NCI-H2227 treated with DMSO at 0.1 percent for 48 hours (cell line): ENCODE measurements at places on chromosomes 16 and 17.

DNA sequence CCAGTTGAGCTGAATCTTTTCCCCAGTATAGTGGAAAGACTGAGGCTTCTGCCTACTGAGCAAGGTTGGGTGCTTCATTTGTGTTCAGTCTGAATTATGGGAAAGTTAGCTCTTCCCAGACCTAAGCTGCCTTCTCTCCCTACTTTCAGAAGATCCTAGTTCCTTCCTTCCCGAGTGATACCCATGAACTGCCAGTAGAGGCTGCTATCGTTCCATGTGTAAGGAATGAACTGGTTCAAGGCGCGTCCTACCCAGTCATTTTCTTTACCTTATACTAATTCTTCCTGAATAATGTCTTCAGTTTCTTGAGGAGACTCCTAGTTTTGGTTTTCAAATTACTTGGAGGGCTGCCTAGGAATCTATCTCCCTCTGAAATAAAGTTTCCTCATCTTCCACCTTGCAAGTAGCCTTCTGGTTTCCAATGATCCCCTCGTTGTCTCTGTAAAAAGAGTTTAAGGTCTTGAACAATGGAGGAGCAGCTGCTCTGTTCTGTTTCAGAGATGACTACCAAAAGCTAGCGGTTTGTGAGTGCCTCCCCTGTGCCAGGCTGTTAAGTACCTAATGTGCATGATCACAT lies 934 bp upstream of the AOC2 start:
- DNase-seq, result peak; percentile 68

- no peak for DNase-seq
Measured at GRCh38 chr17:6018788-6019187, 51.4 kb upstream of the WSCD1 start.

- DNase-seq, result no peak
Measured at GRCh38 chr16:54817940-54818574, 112.6 kb upstream of the IRX5 start.

- no peak for DNase-seq
Measured at GRCh38 chr17:28204751-28205150, 114.2 kb upstream of the TMEM97 start.

DNA sequence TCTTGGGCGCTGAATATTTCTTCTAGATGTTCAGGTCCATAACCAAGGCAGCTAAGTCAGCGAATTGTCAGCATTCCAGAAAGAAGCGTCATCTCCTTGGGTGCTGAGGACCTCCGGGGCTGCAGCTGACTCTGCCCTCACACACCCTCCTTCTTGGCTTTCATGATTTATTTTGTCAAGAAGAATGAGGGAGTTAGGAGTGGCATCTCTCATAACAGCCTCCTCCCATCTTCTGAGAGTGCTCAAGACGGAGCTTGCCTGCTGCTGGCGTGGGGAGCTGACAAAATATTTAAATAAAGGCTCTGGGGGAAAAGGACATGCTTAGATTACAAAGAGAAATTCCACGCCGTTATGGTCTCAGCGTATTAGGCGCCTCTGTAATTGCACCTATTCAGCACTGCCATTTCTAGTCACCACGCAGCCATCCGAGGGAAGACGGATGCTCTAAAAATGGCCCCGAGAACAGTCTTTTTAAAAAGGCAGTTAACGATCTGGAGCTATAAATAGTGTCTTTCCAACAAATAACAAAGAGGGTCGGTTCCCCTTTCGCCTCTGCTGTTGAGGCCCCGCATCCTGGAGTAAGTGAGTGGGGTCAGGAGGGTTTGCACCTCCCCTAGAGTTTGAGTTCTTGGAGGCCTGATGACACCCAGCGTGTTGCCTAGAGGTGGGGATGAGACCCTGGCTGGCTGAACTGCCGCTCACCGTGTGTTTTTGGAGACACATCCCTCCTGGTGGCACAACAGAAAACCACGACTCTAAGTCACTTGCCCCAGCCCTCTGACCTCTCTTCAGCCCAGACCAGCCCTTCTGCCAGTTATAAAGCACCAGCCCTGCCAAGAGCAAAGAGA lies 187.0 kb downstream of the CCDC182 start:
- peak; percentile 75 for DNase-seq

- DNase-seq, result no peak
Measured at GRCh38 chr17:81082177-81083073, 47.5 kb downstream of the BAIAP2 start.

GRCh38 chr17:56136301-56136700 lies 17.0 kb upstream of the ANKFN1 start:
- no peak for DNase-seq

GRCh38 chr16:10465821-10466220 lies 80.0 kb downstream of the ATF7IP2 start:
- DNase-seq, result no peak

- no peak for DNase-seq
Measured at GRCh38 chr17:50421308-50422051, 4.5 kb upstream of the ACSF2 start.

GRCh38 chr16:74865922-74866598 lies 91.4 kb upstream of the FA2H start:
- DNase-seq, result no peak

GRCh38 chr17:81373536-81374160 lies 21.6 kb upstream of the BAHCC1 start:
- no peak for DNase-seq

DNA sequence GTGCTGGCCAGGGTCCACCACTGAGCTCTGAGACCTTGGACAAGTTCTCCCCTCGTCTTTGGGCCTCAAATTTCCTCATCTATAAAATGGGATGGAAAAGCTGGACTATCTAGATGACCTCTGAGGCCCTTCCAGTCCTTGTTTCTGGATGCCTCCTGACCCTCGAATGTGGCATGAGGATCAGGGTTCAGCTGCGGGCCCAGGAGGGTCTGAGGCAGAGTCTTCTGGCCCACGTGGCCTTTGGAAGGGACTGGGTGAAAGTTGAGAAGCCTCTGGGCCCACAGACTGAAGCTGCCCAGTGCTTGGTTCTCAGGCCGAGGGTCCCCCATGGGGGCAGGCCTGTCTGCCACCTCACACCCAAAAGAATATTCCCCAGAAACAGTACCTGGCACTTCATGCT lies 16.9 kb upstream of the MRPS23 start:
- no peak for DNase-seq

GRCh38 chr17:77828749-77829539 lies 129.6 kb upstream of the TNRC6C start:
- no peak for DNase-seq

- DNase-seq, result no peak
Measured at GRCh38 chr16:68364561-68364998, 53.8 kb downstream of the PRMT7 start.

DNA sequence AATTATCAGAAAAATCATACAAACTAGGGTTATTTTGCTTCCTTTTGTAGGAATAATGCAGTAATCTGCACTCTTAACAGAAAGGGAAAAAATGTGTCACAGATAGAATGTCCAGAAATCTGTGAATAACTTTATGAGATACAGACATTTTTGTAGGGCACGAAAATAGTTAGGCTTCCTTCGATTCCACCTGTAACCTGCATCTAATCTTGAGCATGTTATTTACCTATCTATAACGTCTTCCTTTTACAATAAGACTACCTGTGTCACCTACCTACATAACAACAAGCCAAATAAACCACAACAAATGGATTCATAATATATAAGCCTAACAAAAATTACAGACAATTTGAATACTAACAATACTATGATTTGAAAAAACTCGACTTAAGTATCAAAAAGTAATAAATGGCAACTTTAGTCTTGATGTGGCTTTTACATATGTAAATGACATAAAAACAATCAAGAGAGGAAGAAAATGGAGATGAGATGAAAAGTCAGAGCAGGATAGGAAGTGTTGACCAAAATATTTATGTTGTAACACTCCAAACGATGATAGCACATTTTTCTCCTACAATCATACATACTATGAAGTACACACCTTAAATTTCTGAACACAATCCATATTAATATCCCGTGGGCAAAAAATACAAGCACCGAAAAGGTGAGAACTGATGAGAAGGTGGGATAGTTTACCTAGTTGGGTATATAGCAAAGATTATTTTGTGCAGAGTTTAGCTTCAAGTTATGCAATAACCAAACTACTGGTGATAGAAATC lies 2.5 kb downstream of the STAT5B start:
- no peak for DNase-seq

GRCh38 chr17:66579556-66579955 lies 255.4 kb upstream of the CACNG5 start:
- DNase-seq, result no peak

GRCh38 chr17:80191865-80192661 lies 22.2 kb downstream of the CARD14 start:
- no peak for DNase-seq

DNA sequence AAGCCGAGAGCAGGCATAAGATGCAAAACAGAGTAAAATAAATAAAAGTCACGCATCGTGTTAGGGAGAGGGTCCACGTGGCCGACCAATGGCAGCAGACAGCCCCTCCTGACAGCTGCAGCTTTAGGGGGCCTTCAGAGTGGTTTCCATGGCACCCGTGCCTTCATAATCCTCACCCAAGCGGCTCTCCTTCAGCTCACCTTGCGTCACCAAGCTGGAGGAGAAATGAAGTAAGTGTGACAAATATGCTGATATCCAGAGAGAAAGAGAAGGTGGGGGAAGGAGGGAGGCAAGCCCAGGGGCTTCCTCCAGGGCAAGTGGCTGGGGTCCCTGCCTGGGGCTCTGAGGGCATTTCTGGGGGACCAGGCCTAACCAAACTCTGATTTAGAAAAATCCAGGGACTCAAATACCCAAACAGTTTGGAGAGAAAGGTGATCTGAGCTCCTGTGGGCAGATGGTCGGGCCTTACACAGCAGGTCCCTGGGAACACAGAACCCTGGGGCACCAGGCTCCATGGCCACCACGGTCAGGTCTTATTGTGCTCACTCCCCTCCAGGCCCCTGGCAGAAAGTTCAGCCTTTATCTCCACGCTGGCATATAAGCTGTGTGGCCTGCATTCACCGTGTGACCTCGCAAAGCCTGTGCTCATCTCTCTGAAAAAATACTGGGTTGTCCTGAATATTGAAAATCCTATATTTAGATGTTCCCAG lies 80.7 kb upstream of the TNRC6C start:
- DNase-seq, result no peak

DNA sequence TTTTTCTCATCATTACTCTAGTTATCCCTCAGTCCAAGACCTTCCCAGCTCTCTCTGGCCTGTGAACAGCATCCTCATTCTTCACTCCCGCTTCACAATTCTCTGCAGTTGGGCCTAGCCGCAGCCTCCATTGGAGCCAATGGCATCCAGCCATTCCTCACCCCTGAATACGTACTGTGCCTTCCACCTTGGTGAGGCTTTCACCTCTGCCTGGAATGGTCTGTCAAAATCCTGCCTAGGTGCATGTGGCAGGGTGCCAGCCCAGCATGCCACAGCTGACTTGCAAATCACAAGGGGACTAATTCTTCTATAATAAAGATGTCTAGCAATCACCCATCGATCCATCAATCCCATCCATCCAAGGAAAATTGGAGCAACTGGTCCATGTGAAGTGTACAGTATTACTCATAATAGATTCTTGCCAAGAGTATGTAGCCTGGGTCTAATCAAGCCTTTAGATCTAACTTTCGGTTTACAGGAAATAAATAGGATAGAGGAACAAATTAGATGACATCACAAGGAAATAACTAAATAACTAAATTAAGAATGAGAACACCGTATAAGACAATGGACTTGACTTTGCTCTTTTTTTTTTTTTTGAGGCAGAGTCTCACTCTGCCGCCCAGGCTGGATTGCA lies 5.1 kb upstream of the CX3CL1 start:
- no peak for DNase-seq
